ENCODE measurements at places on chromosomes 3 and 15. TPM values are rescaled to one million over a fixed set of nuclear protein-coding genes. Genes with fewer than 3 reads are reported as not detected.

CLDN18 gene
- total RNA-seq, result not detected

SCN11A gene
- 0.11 TPM for total RNA-seq

FHIT gene
- total RNA-seq, result 3.7 TPM

DNA sequence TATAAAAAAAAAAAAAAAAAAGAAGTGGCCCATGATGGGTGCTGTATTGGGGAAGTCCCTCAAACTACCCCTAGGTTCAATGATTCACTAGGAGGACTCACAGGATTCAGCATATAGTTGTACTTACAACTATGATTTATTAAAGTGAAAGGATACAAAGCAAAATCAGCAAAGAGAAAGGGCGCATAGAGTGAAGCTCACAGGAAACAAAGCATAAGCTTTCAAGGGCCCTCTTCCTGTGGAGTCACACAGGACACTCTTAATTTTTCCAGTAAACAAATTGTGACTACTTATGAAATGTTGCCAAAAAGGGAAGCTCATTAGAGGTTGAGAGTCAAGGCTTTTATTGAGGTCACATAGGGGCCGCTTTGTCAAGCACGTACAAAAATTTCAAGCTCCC lies 153.7 kb upstream of the GAP43 start:
- DNase-seq, result no peak

DNA sequence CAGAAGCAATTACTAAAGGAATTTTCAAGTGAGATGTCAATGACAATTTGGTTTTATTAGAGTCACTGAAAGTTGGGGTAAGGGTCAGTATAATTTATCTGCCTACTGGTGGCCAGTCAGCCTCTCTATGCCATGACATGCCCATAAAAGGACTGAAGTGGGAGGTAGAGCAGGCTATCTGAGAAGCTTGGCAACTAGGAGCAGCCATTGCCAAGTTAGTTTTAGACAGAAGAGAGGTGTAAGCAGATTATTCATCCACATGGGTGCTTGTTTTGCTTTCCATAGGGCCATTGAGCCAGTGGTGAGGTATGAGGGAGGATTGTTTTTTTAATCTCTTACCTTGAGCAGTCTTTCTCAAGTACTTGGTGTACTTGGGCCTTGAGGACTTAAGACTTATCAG lies 8.1 kb upstream of the RBP1 start:
- no peak for DNase-seq

DNA sequence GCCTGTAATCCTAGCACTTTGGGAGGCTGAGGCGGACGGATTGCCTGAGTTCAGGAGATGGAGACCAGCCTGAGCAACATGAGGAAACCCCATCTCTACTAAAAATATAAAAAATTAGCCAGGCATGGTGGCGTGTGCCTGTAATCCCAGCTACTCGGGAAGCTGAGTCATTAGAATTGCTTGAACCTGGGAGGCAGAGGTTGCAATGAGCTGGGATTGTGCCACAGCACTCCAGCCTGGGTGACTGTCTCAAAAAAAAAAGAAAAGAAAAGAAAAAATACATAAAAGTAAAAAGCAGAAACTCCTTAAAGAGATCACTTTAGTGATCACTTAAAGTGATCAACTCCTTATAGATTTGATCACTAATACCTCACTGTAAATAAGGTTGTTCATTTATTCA lies 78.0 kb downstream of the GMPS start:
- no peak for DNase-seq

Data from activated naive CD8-positive, alpha-beta T cell treated with anti-CD3 and anti-CD28 coated beads, Interleukin-2, amount 10 ng/mL, durations not matched to agents 7 days and 5 days (primary cell).